ENCODE measurements at places on chromosomes 1 and 21.
A peak's percentile ranks its signal among the peaks of the same experiment; 100 is the strongest.

DNA sequence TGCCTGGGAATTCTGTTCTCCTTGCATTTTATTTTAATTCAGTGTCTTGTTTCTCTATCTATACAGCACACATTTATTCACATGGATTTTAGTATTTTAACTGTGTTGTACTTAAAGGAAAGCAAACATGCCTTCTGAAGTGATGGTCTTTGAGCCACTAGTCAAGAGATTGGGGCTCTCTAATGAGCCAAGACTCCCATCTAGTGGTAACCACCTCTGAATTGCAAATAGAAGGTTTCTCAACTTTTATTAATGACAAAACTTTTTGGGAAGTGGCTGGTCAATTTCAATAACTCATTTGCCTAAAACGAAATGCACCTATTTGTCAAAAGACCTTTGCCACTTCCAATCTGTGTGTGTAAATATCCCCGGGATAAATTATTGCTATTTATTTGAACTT lies 199.6 kb downstream of the LTN1 start:
- DNase-seq, result no peak

DNA sequence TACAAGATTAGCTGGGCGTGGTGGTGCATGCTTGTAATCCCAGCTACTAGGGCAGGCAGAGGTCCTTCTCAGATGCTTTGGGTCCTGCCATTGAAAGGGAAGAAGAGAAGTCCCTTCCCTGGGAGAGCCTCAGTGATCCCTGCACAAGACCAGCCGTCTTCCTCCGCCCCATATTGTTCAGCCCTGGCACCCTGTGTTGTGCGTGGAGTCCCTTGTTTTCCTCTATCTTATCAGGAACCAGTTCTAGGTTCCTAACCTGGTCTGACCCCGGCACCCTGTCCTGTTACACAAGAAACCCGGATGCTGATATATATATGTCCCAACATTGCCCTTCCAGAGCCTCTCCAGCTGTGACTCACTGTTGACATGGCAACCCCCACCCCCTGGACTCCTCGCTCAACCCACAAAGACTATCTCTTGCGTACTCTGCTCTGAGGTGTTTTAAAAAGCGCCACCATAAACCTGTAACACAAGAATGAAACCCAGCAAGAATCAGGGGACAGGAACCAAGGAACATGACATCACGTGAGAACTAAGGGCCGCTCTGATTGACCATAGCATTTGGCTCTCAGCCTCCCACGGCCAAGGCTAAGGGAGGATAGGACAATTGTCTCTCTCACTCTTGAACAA lies 4.8 kb downstream of the MX2 start:
- no peak for DNase-seq

- DNase-seq, result no peak
Measured at GRCh38 chr1:174090471-174090870, 68.3 kb upstream of the RC3H1 start.

DNA sequence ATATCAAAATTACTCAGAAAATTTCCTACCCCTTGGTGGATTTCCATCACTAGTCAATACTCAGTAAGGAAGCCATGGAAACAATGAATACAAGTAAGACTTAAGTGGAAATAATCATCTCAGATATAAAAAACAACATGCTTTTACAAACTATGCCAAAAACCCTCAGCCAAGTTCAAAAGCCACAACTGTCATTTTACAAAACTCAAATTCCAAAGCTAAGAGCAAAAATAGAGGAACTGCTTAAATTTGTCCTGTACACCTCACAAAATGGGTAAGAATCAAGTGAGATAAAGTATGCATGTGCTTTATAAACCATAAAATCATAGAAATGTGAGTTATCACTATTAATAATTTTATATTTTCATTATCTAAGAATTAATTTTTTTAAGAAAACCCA lies 9.6 kb downstream of the TMCO1 start:
- DNase-seq, result no peak

DNA sequence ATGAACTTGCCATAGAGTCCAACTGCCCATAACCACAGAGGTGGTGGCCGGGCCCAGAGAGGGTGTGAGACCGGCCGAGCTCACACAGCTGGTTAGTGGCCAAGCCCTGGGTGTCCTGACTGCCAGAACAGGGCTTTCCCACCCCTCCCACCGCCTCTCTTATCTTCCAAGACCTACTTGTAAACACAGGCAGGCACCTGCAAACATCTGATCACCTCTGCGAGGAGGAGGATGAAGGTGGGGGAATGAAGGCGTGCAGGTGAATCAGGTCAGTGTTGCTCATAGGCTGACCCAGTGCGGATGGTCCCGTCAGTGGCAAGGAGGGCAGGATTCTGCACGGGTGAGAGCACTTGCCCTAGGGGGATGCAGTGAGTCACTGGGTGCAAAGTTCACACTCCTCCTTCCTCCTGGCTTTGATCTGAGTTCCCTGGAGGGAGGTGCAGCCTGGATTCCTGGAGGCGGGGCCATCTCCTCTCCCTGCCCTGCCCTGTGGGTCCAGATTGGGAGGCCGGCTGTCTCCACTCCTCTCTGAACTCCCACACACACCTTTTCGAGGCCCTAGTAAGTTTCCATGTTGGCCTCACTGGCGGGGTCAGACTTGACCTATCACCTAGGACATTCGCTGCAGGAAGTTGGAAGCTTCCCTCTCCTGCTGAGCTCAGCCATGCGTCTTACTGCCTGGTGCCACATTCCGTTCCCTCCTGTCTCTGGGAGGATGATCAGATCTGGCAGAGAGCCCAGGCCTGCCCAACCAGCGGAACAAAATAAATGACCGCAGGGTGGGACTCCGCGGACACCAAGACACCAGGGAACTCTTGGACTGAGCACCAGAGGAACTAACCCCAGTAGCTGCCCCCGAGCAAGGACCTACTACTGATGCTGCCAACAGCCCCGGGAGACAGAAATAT lies 7.3 kb downstream of the UQCRHL start:
- DNase-seq, result peak; percentile 68

DNA sequence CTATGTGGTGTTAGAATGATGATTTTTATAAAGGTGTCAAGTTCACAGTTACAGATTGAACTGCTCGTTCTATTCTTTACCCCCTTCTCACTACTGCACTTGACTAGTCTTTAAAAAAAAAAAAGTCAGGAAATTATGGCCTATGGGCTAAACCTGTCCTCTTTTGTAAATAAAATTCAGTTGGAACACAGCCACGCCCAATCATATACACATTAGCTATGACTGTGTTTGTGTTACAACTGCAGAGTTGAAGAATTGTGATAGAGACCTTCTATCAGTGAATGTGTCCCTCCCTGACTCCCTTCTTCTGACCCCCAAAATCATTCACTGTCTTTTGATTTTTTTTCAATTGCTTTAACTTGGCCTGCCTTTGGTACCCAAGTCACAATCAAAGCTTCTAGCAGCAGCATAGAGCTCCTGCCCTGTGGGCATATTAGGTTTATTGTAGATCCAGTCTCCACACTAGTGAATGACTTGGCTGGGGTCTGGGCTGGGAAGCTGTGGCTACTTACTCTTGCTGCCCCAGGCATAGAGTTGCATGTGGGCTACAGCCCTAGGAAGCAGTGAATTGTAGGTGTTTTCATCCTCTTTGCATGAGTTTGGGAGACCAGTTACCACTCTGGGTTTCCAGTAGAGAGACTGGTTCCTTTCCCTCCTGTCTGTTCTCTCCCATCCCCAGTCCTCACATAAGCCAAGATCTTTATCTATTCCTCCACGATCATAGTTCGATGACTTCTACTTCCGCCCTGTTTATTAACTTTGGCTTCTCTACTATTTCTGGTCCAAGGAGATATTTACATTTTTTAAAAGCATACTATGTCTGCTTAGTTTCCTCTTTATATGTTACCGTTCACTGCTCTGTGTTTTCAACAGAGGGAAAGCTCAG lies 249.9 kb downstream of the FMN2 start:
- no peak for DNase-seq

All from right kidney (tissue), 9 donors.